ENCODE measurements at places on chromosomes 5 and 9.

GRCh38 chr5:142584891-142585290 is 101.0 kb downstream of the FGF1 start:
- DNase-seq: no peak

GRCh38 chr9:133711428-133712220 is 26.5 kb downstream of the SARDH start:
- peak; percentile 94 for DNase-seq

- DNase-seq: no peak
Measured at GRCh38 chr9:129889941-129890717, 54.9 kb downstream of the USP20 start.

- DNase-seq: no peak
Measured at GRCh38 chr9:135661816-135662560, 1.1 kb upstream of the LCN9 start.

Measured in myocyte (in vitro differentiated cells).